ENCODE measurements at places on chromosomes 11 and 22.

DNA sequence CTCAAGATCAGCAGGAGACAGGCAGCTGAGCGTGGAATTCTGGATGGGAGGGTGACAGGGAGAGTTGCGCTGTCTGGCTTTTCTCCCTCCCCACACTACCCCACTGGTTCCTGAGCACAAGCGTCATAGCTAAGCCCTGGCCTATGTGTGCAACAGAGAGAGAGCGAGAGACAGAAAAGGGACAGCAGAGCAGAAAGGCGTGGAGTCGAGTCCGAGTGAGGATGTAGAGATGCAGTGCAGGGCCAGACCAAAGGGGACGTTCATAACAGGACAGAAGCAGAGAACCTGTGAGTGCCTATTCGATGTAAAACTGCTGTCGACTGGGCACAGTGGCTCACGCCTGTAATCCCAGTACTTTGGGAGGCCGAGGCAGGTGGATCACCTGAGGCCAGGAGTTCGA lies 94.0 kb upstream of the TMEM45B start:
- no peak for DNase-seq

DNA sequence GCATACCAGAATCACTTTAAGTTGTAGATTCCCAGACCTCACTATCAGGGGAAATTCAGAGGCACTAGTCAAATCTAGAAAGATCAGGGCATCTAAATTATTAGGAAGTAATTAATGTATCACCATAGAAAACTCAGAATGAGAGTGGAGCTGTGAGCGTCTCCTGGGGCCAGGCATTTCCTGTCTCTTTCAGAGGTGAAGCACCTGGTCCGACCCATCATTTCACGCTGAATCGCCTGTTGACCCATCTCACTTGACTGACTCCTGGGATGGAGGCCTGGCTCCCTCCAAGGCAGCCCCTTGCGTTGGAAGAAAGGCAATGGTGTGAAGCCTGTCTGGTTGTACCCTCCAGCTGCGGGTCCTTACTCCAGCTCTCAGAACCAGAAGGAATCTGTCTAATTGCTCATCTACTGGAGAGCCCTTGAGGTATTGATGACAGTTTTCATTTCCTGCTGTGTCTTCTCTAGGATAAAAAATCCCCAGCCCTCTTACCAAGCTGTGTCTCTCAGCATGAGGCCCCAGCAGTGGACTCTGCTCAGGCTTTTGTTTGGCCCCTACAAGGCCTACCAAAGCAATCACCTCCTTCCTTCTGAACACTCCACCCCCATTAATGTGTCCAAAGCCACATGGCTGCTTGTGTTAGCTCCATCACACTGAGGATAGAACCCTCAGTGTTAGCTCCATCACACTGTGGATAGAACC lies 93.2 kb upstream of the SYT13 start:
- no peak for DNase-seq

- no peak for DNase-seq
Observed at GRCh38 chr11:128894685-128895084, 3.5 kb downstream of the KCNJ5 start.

GRCh38 chr11:2328021-2328420 lies 26.2 kb downstream of the TSPAN32 start:
- DNase-seq = no peak

GRCh38 chr22:21100149-21101032 lies 54.6 kb downstream of the LRRC74B start:
- no peak for DNase-seq

GRCh38 chr22:45472426-45472825 lies 30.3 kb upstream of the FBLN1 start:
- DNase-seq = no peak

- DNase-seq = no peak
Observed at GRCh38 chr11:112388496-112388895, 127.8 kb upstream of the PLET1 start.

DNA sequence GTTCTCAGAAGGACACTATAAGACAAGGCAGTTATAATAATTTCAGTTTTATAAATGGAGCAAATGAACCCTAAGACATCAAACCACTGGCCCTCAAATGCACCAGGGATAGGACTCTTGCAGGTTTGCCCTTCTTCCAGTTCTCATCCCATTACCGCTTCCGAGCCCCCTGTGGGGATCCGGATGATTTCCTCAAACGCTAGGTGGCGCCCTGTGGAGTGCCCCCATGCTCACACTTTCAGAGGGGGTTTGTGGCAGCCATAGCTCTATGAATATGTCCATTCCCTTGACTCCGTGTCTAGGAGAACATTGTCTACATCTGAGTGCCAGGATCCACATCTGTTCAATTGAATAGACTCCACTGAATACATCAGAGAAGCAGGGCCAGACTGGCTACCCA lies 816.3 kb downstream of the NTM start:
- no peak for DNase-seq

GRCh38 chr11:83510530-83511460 lies 224.6 kb upstream of the CCDC90B start:
- no peak for DNase-seq

DNA sequence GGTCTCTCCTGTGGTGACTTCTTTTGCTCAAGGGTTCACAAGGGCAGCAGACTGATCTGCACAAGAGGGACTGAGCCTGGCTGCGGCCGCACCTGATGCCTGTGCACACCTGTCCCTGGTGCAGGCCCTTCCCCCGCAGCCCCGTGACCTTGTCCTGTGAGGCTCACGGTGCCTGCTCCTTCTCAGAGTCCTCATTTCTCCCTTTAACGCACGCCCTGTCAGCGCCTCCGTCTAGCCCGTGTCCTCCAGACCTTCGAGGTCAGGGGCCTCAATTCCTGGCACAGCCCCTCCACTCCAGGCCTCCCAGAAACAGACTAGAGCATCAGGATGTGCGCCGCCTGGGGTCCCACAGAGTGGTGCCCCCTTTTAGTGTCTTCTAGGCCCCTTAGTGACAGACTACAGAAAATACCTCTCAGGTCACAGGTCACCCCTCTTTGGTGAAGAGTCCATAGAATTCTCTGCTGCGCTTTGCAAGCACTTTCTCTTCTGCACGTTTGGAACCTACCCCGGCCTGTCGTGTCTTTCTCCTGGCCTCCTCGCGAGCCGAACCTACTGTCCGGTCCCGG lies 1.0 kb upstream of the DRD4 start:
- no peak for DNase-seq

GRCh38 chr11:2248762-2249161 lies 21.6 kb downstream of the ASCL2 start:
- DNase-seq = no peak

Data from NCI-H1694 treated with DMSO at 0.1 percent for 48 hours (cell line).